ENCODE measurements at places on chromosomes 11 and 22. TPM values are rescaled to one million over a fixed set of nuclear protein-coding genes. Genes with fewer than 3 reads are reported as not detected.
A peak's percentile ranks its signal among the peaks of the same experiment; 100 is the strongest.

DNA sequence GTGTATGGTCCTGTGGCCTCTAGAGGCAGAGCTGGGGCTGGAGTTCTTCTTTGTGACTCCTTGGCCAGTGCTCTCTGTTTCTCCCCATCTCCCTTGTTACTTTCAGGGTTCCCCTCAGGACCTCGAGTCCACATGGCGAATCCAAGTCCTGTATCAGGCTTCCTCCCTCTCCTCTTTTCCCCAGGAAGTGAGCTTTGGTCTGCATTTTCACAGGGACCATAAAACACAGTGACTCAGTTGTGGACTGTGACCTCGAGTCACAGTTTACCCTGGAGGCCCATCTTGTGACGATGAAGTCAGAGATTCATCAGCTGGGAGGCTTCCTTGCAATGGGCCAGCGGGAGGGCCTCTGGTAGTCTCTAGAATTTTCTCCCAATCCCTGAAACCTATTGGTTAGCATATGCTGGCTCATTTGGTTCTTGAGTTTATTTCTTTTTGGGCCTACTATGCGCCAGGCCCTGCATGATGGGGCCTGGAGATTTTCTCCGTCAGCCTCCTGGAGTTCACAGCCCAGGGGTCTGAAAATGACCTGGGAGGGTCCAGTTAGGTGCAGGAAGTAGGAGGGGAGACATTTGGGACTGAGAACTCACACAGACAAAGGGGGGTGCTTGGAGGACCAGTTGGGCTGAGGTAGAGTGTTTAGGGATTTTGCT, 100.8 kb downstream of the KIAA1671 start:
- H3K27me3 ChIP-seq: no peaks in the 10 kb centered on the region
- peak overlapping the region; percentile 93 for H3K27ac ChIP-seq
- H3K36me3 ChIP-seq: peaks cover 9% of the 10 kb centered on the region
- peaks cover 28% of the 10 kb centered on the region for H3K4me1 ChIP-seq

DNA sequence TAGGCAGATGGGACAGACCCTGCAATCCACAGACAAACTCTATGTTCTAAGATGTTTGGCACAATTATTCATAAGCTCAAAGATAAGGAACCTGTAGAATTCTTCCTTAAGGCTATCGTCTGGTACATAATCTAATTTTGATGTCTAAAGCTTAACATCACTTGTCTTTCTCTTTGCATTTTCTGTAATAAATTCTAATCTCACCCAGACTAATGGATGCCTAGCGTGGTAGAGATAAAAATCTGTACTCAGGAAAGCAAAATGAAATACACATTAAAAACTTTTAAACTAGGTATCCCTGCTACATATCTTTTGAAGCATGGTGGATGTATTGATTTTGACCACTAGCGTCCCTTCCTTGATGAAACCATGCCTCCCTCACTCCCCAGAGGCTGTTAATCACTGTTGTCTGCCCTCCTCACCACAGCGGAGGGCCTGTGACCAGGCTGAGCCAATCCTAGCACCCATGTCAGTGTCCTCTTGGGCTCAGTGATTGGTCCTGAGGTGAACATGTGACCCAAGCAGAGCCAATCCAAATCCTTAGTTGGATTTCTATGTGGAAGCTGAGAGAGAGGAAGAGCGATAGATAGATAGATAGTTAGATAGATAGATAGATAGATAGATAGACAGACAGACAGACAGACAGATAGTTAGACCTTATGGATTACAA, 82.2 kb upstream of the GRK3 start:
- no peak overlapping the region for H3K27ac ChIP-seq
- H3K36me3 ChIP-seq: no peaks in the 10 kb centered on the region
- H3K27me3 ChIP-seq: no peaks in the 10 kb centered on the region
- no peak for DNase-seq
- H3K4me3 ChIP-seq: no peak overlapping the region
- no peaks in the 10 kb centered on the region for H3K4me1 ChIP-seq

GDPD4 gene
- total RNA-seq: not detected

DNA sequence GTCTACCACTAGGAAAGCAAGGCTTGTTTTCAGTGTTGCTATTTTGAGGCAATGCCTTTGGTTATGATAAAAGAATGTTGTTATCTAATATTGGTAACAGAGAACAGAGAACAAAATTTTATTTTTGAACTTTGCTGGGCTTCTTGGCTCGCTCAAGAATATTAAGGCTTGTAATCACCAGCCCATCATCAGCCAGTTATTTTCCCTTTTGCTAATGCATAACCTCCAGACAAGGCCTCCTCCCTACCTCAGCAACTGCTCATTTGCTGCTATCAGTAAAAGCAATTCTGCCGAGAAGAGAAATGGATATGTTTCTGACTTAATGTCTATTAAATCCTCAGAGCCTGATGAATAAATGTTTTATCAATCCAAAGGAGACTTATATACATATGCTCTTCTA, 8.9 kb downstream of the MTMR2 start:
- no peaks in the 10 kb centered on the region for H3K36me3 ChIP-seq
- DNase-seq: no peak
- no peaks in the 10 kb centered on the region for H3K27me3 ChIP-seq
- no peak overlapping the region for H3K4me3 ChIP-seq

Measured in Caco-2 (cell line).